ENCODE measurements at places on chromosomes 16 and 17.
A peak's percentile ranks its signal among the peaks of the same experiment; 100 is the strongest.

GRCh38 chr16:11571549-11571948 lies 15.2 kb downstream of the LITAF start:
- peaks cover 84% of the 10 kb centered on the region for H3K4me1 ChIP-seq
- peak overlapping the region; percentile 95 for H3K27ac ChIP-seq
- DNase-seq: no peak
- peak overlapping the region; percentile 73 for H3K4me3 ChIP-seq

DNA sequence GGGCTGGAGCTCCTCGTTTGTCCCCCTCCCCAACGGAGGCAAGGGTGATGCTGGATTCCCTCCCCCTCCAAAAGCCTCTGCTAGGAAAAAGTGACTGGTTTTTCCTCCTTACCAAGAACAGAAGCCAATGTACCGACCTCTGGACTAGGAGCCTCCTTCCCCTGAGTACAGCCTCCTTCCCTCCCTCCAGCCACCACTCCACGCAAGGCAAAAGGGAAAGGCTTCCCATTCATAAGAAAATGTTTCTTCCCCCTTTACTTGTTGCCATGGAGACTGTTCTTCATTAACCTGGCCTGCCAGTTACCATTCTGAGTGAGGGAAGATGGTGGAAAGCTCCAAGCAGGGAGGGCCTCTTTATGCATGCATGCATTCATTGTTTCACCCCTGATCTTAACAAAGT lies 4.3 kb upstream of the PIMREG start:
- peaks cover 47% of the 10 kb centered on the region for H3K27me3 ChIP-seq
- no peak for DNase-seq
- peaks cover 21% of the 10 kb centered on the region for H3K4me1 ChIP-seq
- peaks cover 9% of the 10 kb centered on the region for H3K36me3 ChIP-seq
- no peak overlapping the region for H3K27ac ChIP-seq
- H3K4me3 ChIP-seq: no peak overlapping the region

DNA sequence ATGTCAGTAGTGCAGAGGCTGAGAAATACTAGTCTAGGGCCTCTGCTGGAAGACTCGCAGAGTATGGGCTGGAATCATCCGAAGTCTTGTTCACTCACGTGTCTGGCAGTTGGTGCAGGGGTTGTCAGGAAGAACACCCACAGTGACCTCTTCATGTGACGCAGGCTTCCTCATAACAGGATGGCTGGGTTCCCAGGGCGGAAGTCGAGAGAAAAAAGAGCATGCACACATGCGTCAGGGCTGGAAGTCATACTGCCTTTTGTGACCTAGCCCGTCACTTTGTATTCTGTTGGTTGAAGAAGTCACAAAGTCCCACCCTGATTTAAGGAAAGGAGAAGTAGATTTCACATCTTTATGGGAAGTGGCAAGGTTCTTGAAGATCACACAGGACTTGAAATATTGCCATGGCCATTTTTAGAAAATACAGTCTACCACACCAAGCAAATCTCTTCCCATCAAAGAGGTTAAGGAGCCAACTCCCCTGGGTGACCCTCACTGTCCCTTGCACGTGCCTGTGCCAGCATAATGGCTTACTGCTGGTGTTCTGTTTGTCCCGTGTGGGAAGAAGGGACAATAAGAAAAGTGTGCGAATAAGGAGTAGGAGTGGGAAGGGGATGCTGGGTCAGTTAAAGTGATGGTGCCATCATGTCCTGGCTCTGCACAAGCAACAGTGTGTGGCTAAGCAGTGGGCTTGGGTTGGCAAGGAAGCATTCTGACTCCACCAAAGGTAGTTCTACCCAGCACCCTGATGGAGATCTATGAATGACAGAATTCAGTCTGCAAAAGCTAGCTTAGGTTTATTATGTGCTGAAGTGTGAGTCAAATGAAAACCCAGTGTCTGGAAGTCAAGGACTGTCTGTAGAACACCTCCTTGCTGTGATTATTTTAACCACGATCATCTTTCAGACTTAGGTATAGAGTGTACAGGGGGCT lies 28.1 kb downstream of the HEATR3 start:
- H3K27ac ChIP-seq: no peak overlapping the region
- no peaks in the 10 kb centered on the region for H3K4me1 ChIP-seq
- no peak overlapping the region for H3K4me3 ChIP-seq
- peaks cover 21% of the 10 kb centered on the region for H3K36me3 ChIP-seq
- no peaks in the 10 kb centered on the region for H3K27me3 ChIP-seq

- H3K27ac ChIP-seq: no peak overlapping the region
- DNase-seq: no peak
- H3K27me3 ChIP-seq: no peaks in the 10 kb centered on the region
These were observed 130.2 kb downstream of the CPPED1 start for GRCh38 chr16:12673466-12673865.

- H3K36me3 ChIP-seq: no peaks in the 10 kb centered on the region
- no peak overlapping the region for H3K27ac ChIP-seq
- peaks cover 6% of the 10 kb centered on the region for H3K4me1 ChIP-seq
- H3K4me3 ChIP-seq: no peak overlapping the region
- no peak for DNase-seq
These were observed 10.0 kb upstream of the CLUH start for GRCh38 chr17:2721603-2722002.

GRCh38 chr17:71378036-71378435 lies 742.8 kb upstream of the SOX9 start:
- no peaks in the 10 kb centered on the region for H3K36me3 ChIP-seq
- no peaks in the 10 kb centered on the region for H3K4me1 ChIP-seq
- no peak overlapping the region for H3K27ac ChIP-seq
- no peak overlapping the region for H3K4me3 ChIP-seq

DNA sequence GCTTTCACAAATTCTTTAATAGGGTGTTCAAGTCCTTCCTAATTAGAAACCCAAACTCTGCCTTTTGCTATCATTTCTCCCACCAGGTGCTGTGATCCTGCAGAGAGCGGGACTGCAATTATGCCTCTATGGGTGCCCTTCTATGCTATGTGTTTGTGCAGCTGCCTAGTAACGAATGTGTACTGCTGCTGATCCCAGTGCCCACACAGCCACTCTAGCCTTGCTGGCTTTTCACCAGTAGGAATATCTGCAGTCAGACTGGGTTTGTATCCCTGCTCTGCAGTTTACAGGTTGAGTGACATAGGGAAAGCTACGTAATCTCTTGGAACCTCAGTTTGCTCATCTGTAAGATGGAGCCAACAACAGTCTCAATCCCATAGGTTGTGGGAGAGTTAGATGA lies 179.6 kb upstream of the IRX3 start:
- H3K4me3 ChIP-seq: no peak overlapping the region
- H3K27ac ChIP-seq: no peak overlapping the region
- DNase-seq: no peak
- peaks cover 6% of the 10 kb centered on the region for H3K27me3 ChIP-seq
- no peaks in the 10 kb centered on the region for H3K4me1 ChIP-seq

- H3K27me3 ChIP-seq: peaks cover 51% of the 10 kb centered on the region
- H3K27ac ChIP-seq: no peak overlapping the region
- no peak overlapping the region for H3K4me3 ChIP-seq
- DNase-seq: no peak
- H3K4me1 ChIP-seq: peaks cover 5% of the 10 kb centered on the region
- no peaks in the 10 kb centered on the region for H3K36me3 ChIP-seq
These were observed 58.5 kb downstream of the TNFRSF13B start for GRCh38 chr17:16913463-16913862.
